ENCODE measurements at places on chromosomes 11 and 22.

DNA sequence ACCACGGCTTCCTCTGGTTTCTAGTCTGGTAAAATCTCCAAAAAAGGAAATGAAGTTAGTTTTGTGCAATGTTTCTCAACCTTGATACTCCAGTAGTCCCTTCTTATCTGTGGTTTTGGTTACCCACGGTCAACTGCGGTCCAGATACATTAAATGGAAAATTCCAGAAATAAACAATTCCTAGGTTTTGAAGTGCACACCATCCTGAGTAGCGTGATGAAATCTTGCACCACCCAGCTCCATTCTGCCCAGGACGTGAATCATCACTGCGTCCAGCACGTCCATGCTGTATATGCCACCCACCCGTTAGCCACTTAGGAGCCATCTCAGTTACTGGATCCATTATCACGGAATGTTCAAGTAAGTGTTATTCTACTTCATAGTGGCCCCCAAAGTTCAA, 117.0 kb downstream of the FBXO7 start:
- DNase-seq = no peak

DNA sequence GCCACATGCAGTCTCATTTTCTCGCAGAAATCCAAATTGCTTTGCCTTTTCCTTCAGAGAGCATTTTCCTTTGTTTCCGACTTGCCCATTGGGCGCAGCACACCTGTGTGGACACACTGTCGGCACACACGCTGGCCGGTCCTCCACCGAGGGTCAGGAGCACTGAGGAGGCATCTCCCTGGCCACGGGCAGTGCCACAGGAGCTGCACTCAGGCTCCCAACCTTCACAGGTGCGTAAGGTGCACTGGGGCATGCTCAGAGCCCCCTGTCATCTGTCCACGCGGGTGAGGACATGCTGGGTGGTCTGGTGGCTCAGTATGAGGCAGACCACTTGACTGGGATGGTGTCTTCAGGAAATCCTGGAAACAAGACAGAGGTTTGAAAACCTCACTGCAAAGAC, 779.1 kb downstream of the BRD1 start:
- DNase-seq = no peak

GRCh38 chr11:117701781-117702180, 95.2 kb downstream of the DSCAML1 start:
- DNase-seq = no peak

- DNase-seq = peak; percentile 14
These were observed 11.8 kb downstream of the MB start for GRCh38 chr22:35605369-35605680.

- DNase-seq = no peak
These were observed 1.3 kb downstream of the PACSIN2 start for GRCh38 chr22:43013355-43014315.

DNA sequence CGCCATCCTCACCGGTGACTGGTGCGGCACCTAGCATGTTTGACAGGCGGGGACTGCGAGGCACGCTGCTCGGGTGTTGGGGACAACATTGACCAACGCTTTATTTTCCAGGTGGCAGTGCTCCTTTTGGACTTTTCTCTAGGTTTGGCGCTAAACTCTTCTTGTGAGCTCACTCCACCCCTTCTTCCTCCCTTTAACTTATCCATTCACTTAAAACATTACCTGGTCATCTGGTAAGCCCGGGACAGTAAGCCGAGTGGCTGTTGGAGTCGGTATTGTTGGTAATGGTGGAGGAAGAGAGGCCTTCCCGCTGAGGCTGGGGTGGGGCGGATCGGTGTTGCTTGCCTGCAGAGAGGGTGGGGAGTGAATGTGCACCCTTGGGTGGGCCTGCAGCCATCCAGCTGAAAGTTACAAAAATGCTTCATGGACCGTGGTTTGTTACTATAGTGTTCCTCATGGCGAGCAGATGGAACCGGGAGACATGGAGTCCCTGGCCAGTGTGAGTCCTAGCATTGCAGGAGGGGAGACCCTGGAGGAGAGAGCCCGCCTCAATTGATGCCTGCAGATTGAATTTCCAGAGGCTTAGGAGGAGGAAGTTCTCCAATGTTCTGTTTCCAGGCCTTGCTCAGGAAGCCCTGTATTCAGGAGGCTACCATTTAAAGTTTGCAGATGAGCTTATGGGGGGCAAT, 1.1 kb downstream of the NEAT1 start:
- DNase-seq = no peak

DNA sequence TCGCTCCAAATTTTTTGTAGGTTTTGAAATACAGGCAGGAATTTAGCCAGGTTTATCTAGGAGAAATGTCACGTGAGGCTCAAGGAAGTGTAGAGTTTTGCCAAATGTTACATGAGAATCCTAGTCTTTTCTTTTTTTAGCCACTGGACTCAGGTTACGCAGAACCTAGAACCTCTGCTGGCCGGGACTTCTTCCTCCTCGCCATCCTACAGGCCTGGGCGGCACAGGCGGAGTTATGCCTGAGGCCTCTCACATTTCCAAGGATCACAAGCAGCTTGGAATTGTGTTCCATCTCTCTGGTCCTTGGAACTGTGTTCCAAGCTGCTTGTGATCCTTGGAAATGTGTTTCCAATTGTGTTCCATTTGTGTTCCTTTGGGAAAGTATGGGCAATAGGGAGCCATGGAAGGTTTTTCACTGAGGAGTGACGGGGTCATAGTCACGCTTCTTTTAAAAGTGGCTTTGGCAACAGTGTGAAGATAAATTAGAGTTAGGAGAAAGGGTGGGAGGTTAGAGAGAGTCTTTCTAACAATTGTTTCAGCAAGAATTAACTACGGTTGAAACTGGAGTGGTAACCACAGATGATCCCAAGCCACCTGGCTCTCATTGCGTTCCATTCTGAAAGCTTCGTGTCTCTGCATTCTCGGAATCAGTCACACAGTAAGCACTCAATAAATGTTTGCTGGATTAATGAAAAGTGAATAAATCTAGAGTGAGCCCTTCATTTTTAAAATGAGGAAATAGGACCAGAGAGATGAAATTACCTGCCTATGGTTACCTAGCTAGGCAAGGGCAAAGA, 12.5 kb upstream of the POU2AF1 start:
- no peak for DNase-seq

DNA sequence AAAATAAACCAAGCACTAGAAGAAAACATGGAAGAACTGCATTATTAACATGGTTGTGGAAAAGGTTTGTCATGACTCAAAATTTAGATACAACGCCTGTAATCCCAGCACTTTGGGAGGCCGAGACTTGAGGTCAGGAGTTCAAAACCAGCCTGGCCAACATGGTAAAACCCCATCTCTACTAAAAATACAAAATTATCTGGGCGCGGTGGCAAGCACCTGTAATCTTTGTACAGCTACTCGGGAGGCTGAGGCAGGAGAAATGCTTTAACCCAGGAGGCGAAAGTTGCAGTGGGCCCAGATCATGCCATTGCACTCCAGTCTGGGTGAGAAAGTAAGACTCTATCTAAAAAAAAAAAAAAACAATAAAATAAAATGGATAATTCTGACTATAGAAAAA, 23.7 kb downstream of the GNB1L start:
- no peak for DNase-seq

DNA sequence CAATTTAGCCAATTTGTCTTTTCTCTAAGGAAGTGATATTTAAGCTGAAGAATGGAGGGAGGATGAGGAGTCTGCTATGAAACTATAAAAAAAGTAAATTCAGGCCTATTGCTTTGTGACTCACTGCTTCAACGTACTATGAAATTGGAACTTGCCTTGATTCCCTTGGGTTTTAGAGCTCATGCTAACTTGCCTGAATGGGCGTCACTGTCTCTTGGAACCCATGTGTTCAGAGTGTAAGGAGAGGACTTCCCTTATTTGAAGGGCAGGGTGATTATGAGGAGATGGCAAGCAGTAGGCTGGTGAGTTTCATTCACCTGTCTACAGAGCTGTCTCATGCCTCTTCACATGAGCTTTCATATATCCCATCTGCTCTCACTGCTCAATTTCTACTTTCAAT, 28.7 kb upstream of the WT1 start:
- no peak for DNase-seq

DNA sequence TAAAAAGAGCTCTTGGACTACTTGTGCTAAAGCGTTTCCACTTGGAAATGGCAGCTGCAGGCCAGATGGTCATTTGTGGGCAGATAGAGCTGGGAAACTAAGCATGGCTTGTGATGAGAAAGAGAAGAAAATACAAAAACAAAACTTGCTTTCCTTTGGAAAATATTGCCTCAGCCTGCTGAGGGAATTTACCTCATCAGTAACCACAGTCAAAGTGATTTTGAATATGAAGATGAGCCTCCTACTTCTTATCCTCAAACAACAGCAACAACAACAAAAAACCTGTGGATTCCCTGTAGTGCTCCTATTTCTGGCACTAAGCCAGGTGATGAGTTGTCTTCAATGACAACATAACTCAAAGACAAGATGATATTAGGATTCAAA, 62.7 kb upstream of the FIBIN start:
- no peak for DNase-seq

GRCh38 chr11:92140021-92140420, 84.6 kb upstream of the FAT3 start:
- no peak for DNase-seq

- DNase-seq = no peak
These were observed 168.2 kb downstream of the COMMD9 start for GRCh38 chr11:36121054-36121453.

GRCh38 chr11:123547180-123547579, 107.2 kb downstream of the SCN3B start:
- DNase-seq = no peak

All from hippocampal formation (tissue), 2 donors.